Adrenal gland (tissue), 19 donors: ENCODE measurements at places on chromosomes 1 and 21.
A peak's percentile ranks its signal among the peaks of the same experiment; 100 is the strongest.

GRCh38 chr1:109950038-109950437, 34.5 kb upstream of the AHCYL1 start:
- no peak for DNase-seq

GRCh38 chr1:18681423-18681835, 50.8 kb downstream of the PAX7 start:
- DNase-seq, result no peak

GRCh38 chr1:169318536-169319244, 48.9 kb downstream of the NME7 start:
- DNase-seq, result no peak

GRCh38 chr1:204280099-204280961, 66.5 kb upstream of the GOLT1A start:
- DNase-seq, result no peak

GRCh38 chr1:197868751-197869489, 33.5 kb upstream of the C1orf53 start:
- DNase-seq, result peak; percentile 40

DNA sequence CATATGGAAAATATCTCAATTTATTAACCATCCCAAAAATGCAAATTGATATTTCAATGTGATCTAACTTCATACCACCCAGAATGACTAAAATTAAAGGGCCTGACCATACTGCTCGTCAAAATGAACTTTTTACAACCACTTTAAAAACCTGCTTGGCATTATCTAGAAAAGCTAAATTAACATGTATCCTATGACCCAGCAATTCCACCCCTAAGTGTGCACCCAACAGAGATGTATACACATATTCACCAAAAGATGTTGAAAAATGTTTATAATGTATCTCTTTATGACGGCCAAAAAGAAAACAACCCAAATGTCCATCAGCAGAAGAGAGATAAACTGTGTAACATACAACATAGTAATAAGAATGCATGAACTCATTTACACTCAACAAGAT, 1.6 kb upstream of the BCAR3 start:
- DNase-seq, result no peak

GRCh38 chr1:183272390-183272848, 86.4 kb downstream of the LAMC2 start:
- no peak for DNase-seq

DNA sequence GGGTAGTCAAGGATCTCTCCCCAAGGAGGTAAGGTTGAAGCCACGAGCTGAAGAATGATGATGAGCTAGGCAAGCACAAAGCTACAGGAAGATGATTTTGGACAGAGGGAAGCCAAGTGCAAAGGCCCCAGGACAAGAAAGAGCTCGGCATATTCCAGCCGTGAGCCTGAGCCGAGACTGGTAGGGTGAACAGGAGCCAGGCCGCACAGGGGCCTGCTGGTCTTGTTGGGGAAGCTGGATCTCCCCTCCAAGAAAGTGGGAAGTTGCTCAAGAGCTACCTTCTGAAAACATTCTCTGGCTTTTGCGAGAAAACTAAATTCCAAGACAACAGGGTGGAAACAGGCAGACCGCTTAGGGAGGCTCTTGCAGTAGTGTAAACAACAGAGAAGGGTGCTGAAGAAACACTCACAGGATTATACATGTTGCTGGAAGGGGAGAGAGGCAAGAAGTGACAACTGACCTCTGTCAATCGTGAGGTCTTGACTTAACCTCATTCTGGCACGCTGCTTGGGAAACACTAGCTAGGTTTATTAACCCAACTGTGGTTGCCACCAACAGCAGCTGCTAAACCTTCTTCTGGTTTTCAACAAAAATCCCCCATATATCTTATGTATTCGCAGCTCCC, 625.2 kb downstream of the SMYD3 start:
- no peak for DNase-seq

GRCh38 chr1:9912264-9912936, 2.3 kb upstream of the CTNNBIP1 start:
- DNase-seq, result no peak

DNA sequence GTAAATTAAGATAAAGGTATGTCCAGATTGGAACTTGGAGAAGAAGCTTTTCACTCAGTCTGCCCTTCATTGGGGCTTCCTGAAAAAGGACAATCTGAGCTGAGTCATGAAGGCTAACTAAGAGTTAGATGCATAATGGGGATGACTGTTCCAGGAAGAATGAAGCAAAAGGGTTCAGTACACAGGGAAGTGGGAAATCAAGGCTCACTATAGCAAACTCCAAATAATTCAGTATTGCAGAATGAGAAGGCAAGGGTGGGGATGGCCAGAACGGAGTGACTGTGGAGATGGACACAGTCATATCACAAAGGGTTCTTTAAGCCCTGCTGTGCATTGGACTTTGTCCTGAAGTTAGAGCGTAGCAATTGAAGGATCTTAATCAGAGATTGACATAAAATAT, 158.3 kb downstream of the FGGY start:
- DNase-seq, result no peak

DNA sequence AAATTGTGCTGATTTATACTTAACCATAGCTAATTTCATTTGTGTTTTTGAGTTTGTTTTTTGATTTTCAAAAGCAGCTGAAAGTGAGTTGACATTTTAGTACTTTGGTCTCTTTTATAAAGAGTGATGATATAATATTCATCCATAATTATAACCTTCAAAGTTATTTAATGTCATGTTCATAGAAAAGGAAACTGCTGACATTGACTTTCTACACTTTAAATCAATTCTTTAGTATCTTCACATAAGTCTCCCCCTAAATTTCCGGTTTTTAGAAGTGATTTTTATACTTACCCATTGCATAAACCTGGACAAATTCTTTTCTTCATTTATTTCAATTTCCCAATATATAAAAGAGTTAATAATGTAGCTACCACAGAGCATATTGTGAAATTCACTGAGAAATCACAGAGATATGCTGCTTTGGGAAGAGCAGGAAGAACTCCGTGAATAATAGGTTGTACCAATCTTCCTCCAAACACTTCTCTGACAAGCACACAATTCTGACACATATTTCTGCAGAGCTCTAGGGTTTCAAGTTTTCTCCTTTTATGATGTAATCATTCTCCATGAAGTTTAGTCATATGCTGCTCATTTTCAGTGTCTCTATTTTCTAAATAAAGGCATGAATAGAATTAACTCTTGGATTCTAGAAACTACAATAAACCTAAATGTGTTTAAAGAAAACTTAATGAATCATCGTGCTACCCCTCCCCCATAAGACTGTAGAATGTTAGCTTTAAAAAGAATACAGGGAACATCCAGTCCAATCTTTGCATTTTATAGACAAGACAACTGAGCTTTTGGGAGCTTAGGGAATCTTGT, 25.6 kb upstream of the CDC42BPA start:
- no peak for DNase-seq

- no peak for DNase-seq
Observed at GRCh38 chr1:9710037-9710436, 58.5 kb downstream of the PIK3CD start.

- DNase-seq, result no peak
Observed at GRCh38 chr21:22363504-22363903, 1365.3 kb downstream of the NCAM2 start.

DNA sequence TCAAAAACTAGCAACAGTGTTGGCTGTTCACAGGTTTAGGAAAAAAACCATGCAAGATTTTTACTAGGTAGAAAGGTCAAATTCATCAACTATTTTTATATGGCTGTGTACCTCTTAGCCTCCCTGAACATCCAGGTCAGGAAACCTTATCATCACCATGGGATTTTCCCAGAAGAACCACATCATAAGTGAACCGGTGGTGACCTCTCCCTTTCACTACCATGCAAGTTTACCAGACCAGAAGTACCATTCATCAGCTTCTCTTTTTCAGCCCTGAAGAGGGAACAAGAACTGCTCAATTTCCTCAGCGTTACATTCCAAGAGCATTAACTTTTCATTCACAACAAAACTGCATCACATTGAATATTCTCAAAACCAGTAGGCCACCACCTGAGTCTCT, 5.9 kb downstream of the SSBP3 start:
- DNase-seq, result no peak

GRCh38 chr1:216705676-216706075, 17.6 kb downstream of the ESRRG start:
- DNase-seq, result no peak

DNA sequence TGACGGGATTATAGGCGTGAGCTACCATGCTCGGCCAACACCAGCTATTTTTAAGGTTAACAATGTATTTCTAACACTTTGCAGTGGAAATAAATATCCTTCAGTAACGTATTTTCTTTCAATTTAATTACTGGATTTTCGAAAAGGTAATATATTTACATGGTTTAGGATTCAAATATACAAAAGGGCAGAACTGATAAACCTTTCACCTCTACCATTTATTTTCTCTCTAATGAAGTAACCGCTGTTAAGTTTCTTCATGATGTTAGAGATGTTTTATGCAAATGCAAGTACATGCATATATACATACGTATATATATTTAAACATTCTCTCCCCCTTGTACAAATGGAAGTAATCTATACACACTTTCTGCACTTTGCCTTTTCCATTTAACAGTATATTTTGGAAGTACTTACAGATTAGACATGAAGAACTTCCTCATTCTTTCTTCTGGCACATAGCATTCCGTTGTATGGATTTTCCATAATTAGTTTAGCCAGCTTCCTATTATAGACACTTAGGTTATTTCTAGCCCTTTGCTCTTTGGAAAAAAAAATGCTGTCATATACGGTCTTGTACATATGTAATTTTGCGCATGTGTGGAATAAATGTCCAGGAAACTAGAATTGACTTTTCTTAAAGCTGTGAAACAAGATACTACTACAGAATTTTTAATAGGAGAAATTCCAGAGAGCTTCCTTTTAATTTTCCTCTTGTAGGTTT, 14.9 kb upstream of the HJV start:
- no peak for DNase-seq

GRCh38 chr1:154971341-154971998, 923 bp upstream of the SHC1 start:
- DNase-seq, result peak; percentile 59

- DNase-seq, result no peak
Observed at GRCh38 chr1:9270290-9270883, 22.3 kb upstream of the SPSB1 start.

- no peak for DNase-seq
Observed at GRCh38 chr1:116902027-116902426, 7.7 kb upstream of the PTGFRN start.

DNA sequence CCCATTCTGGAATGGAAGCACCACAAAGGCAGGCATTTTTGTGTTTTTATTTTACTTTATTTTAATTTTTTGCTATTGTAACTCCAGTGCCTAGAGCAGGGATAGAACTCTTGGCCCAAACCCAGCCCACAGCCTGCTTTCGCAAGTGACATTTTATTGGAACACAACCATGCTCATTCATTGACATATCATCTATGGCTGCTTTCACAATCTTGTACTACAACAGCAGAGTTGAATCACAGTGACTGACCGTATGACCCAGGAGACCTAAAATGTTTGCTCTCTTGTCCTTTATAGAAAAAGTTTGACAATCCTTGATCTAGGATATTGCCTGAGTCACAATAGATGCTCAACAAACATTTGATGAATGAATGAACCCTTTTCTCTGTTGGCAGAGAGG, 83.9 kb upstream of the ATP1A1 start:
- DNase-seq, result peak; percentile 72

GRCh38 chr1:154663471-154664060, 55.6 kb upstream of the ADAR start:
- no peak for DNase-seq

- no peak for DNase-seq
Observed at GRCh38 chr1:164188497-164188896, 370.5 kb upstream of the PBX1 start.

- DNase-seq, result no peak
Observed at GRCh38 chr1:246576709-246577032, 10.4 kb downstream of the CNST start.

DNA sequence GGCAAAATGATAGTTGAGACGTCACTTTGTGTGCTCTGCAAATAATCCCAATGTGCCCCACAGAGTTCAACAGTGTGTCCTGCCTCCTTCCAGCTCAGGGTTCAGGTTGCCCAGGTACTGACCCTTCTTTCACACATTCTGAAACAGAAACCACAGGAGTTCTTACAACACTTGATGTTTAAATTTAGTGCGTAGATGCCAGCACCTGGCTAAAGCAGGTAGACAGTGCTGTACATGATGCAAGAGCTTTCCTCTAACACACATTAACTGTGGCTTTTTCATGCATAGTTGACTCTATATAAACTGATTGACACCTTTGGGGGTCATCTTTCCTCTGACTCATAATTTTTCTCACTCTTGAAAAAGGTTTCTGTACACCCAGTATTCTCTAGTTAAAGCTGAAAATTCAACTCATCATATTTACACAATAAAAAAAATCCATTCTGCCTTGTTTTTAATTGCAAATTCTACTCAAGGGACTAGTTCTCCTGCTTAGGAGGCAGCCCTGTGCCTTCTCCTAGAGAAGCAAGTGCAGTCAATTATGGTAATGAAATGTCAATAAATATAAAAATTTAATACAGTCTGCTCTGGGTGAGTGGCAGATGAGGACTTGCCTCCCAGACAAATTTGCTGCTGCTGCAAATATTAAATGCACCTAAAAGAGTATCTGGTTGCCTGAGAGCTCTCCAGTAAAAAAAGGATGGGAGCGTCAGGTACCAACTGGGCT, 91.4 kb downstream of the NR5A2 start:
- no peak for DNase-seq

GRCh38 chr1:184078564-184079249, 27.2 kb downstream of the TSEN15 start:
- DNase-seq, result no peak

- no peak for DNase-seq
Observed at GRCh38 chr1:115840605-115841460, at the start of gene NHLH2. Gene NHLH2, minus strand, starts transcription at chr1:115841126. Its CDS starts 2,754 bp downstream, at chr1:115838372.

- DNase-seq, result no peak
Observed at GRCh38 chr1:156245451-156246232, 2.2 kb downstream of the PAQR6 start.

GRCh38 chr21:38851101-38851500, 45.4 kb downstream of the ETS2 start:
- DNase-seq, result no peak

GRCh38 chr1:235976490-235976889, 88.4 kb downstream of the NID1 start:
- DNase-seq, result no peak

DNA sequence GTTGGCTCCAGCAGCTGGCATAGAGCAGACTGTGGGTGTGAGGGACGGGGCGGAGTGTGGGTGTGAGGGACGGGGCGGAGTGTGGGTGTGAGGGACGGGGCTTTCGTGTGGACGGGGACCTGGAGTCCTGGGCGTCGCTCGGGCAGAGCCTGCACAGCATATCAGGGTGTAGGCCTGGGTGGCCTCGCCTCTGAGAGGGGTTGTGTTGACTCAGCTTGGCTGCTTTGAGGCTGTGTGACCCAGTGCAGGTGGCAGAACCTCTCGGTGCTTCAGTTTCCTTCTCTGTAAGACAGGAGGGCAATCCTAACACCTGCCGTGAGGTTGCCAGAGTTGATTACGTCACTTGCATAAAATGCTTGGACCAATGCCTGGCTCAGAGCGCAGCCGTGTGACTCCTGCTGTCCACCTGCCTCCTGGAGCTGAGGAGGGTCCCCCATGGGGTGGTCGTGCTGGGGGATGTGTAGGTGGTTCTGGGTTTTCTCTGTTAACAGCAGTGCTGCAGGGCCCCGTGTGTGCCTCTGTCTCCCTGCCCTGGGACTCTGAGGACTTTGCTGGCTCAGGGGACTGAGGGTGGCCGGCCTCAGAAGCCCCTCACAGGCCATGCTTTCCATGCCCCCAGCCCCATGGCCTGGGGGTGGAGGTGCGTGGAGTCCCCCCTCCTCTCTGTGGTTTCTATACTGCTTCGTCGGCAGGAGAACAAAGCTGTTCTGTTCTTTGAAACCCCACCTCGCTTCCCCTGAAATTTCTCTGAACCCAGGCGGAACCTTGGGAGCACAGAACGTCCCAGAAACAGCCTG, 15.4 kb downstream of the PDXK start:
- no peak for DNase-seq

- DNase-seq, result peak; percentile 86
Observed at GRCh38 chr1:116485071-116485735, 85.6 kb downstream of the CD58 start.
